ENCODE measurements at places on chromosomes 2 and 18. TPM values are rescaled to one million over a fixed set of nuclear protein-coding genes. Genes with fewer than 3 reads are reported as not detected.

CDH7 gene
- total RNA-seq: not detected

KLHL14 gene
- 2.8 TPM for total RNA-seq

NYAP2 gene
- not detected for total RNA-seq

CUL3 gene
- total RNA-seq: 79.7 TPM

KCNIP3 gene
- total RNA-seq: 1.5 TPM

DNAH6 gene
- 3.1 TPM for total RNA-seq

LDLRAD4 gene
- total RNA-seq: 48.6 TPM

CCBE1 gene
- 10.9 TPM for total RNA-seq

CTAGE1 gene
- total RNA-seq: not detected

ATP8B1 gene
- total RNA-seq: 22.6 TPM

FHOD3 gene
- not detected for total RNA-seq

PSMA8 gene
- total RNA-seq: not detected

ATP6V1C2 gene
- not detected for total RNA-seq

PROM2 gene
- total RNA-seq: 13.8 TPM

RALB gene
- 96.7 TPM for total RNA-seq

TMEFF2 gene
- total RNA-seq: not detected

HMSD gene
- not detected for total RNA-seq

MOGAT1 gene
- not detected for total RNA-seq

LHCGR gene
- not detected for total RNA-seq

NFATC1 gene
- 9.2 TPM for total RNA-seq

All from uterus (tissue), 4 donors.